Stimulated activated CD4-positive, alpha-beta T cell treated with anti-CD3 and anti-CD28 coated beads, TNF-alpha, amount 100 ng/mL, for 1 hour (primary cell): ENCODE measurements at places on chromosomes 2 and 18.

DNA sequence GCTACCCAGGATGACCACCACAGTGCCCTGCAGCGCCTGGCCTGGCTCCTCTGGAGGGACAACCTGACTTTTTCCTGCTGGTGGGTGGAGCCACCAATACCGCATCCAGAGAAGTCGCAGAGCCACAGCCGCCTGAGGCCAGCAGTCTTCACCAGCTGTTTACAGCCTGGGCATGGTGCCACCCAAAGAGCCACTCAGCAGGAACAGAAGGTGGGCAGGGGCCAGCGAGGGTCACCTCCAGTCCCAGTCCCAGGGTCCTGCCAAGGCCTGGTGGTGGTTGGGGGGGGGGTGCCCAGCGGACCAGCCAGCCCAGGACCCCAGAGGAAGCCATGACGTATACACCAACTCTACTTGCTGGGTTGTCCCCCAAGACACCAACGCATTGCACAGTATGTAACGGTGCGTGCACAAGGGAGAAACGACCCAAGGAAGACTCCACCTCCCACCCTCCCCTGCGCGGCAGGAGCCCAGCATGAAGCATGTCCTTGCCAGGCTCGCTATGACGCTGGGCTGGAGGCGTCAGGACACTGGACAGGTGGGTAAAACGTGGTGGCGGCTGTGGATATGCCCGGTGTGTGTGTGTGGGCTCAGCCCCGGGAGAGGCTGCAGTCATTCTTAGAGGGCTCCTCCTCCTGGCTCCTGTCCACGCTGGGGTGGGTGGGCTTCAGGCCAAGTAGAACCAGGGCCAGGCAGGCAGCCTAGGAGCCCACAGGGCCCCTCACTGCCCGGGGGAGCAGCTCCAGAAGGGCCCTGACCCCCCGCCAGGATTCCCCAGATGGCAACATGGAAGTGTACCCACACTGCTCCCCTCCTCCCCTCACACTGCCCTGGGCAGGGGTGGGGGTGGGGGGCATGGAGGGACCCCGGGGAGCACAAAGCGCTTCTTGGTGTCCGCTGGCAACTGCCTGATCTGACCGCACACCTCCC is 49.3 kb downstream of the HS6ST1 start:
- DNase-seq = no peak

DNA sequence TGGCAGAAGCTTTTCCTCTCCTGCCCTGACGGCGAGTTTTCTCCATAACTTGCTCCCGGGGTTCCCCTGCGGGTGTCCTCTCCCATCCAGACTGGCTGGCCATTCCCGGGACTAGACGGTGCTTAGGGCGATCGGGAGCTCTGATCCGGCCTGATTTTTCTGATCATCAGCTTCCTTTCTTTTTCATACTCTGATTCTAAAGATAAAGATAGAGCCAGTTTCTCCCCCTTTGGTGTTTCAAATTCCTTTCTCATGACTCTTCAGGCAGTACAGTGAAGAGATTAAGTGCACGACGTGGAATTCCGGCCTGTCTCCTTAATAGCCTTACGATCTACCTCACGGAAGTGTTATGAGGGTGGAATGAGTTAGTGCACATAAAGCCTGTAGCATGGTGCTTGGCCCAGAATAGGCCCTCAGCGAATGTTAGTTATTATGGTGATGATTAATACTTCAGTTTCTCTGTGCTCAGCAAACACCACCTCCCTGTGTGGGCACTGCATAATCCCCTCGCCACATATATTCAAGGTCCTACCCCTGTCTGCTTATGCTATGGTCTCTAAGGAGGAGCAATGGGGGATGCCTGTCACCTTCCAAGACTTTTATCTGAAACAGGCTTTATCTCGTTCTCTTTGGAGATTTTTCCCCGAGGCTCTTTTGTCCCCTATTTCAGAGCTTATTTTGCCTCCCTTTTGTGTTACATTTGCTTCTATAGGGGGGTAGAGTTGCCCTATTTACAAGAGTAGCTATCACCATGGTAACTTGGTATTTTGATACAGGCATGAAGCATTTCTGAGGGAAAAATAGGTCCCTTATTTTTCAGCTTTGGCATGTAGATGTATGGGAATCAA is 254.8 kb downstream of the CDH2 start:
- DNase-seq = no peak

- no peak for DNase-seq
These were observed 39.1 kb upstream of the FIGN start for GRCh38 chr2:163774862-163775261.

- no peak for DNase-seq
These were observed 70.2 kb downstream of the INPP4A start for GRCh38 chr2:98514879-98515249.

DNA sequence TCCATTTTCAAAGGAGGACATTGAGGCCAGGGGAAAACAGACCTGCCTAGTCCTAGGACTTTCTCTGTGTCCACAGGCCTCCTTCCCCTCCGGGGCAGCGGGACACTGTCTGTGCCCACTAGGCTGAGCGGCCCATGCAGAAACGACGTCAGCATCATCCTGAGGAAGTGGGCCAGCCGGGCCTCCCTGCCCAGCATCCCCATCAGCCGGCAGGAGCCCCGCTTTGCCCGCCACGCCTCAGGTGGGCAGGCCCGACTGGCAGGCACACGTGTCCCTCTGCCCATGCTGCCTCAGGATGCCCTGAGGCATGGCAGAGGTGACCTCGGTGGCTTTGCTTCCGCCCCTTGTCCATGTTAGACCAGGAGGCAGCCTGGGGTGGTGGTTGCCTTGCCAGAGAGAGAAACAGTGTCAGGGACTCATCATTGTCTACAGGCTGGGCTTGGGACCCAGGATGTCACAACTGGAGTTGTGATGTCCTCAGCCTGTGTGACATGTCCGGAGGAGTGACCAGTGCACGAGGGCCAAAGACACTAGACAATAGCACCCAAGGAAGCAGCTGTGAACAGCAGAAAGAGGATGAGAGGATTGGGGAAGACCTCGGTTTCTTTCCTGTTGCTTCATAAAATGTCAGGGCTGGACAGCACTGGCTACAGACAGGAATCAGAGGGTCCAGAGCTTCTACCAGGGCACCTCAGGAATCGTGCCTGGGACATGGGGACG is 36.8 kb downstream of the TOGARAM2 start:
- no peak for DNase-seq

- DNase-seq = no peak
These were observed 21.6 kb downstream of the KIF1A start for GRCh38 chr2:240798327-240798905.
